ENCODE measurements at places on chromosomes 2 and 18. TPM values are rescaled to one million over a fixed set of nuclear protein-coding genes. Genes with fewer than 3 reads are reported as not detected.

DNA sequence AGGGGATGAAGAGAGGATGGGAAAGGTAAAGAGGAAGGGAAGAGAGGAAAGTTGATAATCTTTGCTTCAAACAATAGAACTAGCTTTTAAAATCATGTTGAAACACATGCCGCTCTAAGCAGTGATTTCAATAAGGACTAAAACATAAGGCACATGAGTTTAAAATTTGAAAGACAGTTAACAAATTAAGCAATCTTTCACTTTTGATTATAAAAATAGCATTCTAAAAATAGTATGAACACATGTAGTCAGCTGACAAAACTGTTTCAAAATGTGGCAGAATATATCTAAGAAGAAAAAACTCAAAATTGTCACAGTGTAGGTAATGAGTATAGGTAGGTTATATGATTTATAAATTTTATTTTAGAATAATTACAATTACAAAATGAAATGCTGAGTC, 25.3 kb downstream of the PSME4 start:
- H3K27ac ChIP-seq, result no peak overlapping the region
- H3K36me3 ChIP-seq, result no peaks in the 10 kb centered on the region
- H3K4me3 ChIP-seq, result no peak overlapping the region
- no peaks in the 10 kb centered on the region for H3K4me1 ChIP-seq
- no peak for DNase-seq

The AMER3 gene
- total RNA-seq, result not detected

GRCh38 chr2:218079943-218080913, 11.2 kb downstream of the RUFY4 start:
- no peak overlapping the region for H3K4me3 ChIP-seq
- H3K27ac ChIP-seq, result no peak overlapping the region
- DNase-seq, result no peak
- no peaks in the 10 kb centered on the region for H3K36me3 ChIP-seq

The RTP5 gene
- not detected for total RNA-seq

DNA sequence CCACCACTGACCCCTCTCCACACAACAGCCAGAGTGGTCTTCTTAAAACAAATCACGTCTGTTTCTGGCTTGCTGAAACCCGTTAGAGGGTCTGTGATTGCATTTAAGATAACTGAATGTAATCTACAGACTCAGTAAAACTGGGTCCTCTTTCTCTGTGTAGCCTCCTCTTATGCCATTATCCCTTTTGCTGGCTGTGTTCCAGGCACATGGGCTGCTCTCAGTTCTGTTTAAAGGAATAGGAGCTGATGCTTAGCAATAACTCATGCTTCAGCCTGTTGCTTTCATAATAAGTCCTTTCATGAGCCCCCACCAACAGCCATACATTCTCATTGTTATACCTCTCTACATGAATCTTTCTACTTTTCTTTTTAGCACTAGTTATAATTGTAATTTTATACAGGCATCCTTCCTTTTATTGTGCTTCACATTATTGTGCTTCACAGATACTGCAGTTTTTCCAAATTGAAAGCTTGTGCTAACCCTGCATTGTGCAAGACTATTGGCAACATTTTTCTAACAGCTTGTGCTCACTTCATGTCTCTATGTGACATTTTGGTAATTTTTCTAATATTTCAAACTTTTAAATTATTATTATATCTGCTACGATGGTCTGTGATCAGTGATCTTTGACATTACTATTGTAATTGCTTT, 782.6 kb downstream of the MBD2 start:
- DNase-seq, result no peak
- H3K27ac ChIP-seq, result no peak overlapping the region
- H3K4me3 ChIP-seq, result no peak overlapping the region
- no peaks in the 10 kb centered on the region for H3K27me3 ChIP-seq
- H3K36me3 ChIP-seq, result no peaks in the 10 kb centered on the region

GRCh38 chr2:118832071-118832790, 15.2 kb downstream of the EN1 start:
- no peaks in the 10 kb centered on the region for H3K36me3 ChIP-seq
- no peak overlapping the region for H3K4me3 ChIP-seq
- peaks cover 52% of the 10 kb centered on the region for H3K27me3 ChIP-seq
- H3K27ac ChIP-seq, result no peak overlapping the region
- H3K4me1 ChIP-seq, result peaks cover 3% of the 10 kb centered on the region

The CCDC141 gene
- 2.2 TPM for total RNA-seq

DNA sequence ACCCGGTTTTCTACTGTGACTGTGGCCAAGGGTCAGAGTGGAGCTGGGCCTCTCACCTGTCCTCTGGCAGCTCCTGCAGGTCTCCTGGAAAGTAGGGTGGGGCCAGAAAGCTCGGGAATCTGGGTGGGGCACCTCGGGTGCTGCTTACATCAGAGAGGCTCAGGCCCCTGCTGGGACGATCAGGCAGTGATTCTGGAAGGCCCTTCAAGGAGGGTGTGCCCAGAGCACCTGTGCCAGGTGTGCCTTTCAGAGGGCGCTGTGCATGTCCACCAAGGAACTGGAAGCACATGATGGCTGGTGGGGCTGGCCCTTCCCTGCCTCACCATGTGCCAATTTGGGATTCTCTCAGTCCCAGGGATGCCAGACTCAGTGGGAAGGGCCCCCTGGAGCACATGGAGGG, 44.0 kb downstream of the ATP6V1C2 start:
- H3K4me3 ChIP-seq, result no peak overlapping the region
- no peaks in the 10 kb centered on the region for H3K36me3 ChIP-seq
- no peak overlapping the region for H3K27ac ChIP-seq
- no peaks in the 10 kb centered on the region for H3K27me3 ChIP-seq

The RGPD4 gene
- not detected for total RNA-seq

The ALPP gene
- total RNA-seq, result not detected

DNA sequence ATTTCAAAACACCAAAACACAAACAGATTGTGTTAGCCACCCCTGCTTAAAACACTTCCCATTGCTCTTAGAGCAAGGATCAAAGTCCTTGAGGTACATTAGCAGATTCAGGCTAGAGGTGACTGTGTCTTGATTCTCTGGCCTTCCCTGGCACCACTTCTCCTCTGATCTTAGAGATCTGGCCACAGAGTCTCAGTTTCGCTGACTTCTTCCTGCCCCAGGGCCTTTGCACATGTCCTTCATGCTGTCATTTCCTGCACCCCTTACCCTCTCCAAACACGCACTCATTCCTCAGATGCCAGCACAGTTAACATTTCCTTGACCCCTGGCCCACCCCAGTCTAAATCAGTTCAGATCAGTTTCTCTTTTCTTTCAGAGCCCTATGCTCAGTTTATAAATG, 16.9 kb downstream of the CXCR4 start:
- H3K36me3 ChIP-seq, result no peaks in the 10 kb centered on the region
- no peaks in the 10 kb centered on the region for H3K4me1 ChIP-seq
- no peak overlapping the region for H3K4me3 ChIP-seq
- no peaks in the 10 kb centered on the region for H3K27me3 ChIP-seq
- no peak for DNase-seq

Data from breast epithelium (tissue), 4 donors.